ENCODE measurements at places on chromosomes 3 and 15.

GRCh38 chr15:22974745-22975144, 5.4 kb downstream of the CYFIP1 start:
- peak; percentile 34 for DNase-seq

GRCh38 chr3:119457246-119457645, 6.2 kb downstream of the TMEM39A start:
- no peak for DNase-seq

DNA sequence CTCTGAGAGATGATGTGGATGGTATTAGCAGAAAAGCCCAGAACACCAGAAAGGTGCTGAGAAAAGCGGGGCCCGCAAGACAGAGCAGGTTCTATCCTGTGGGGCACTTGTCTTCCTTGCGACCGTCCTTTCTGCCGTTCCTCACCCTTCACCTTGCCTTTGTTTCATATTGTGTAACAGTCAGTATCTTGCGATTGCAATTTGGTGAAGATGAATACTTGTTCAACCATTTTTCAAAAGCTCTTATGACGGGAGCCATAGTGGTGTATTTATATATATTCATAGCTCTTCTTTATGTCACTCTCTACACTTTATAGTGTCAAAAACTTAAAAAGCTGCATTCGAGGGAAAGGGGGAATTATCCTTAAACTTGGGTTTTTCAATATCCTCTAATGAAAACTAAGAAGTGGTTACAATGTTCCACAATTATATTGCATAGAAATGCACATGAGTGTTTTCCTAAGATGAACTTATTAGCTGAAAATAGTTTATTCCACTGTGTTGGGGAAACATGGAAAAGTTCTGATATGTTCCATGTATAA, 797 bp downstream of the MAP3K13 start:
- DNase-seq: no peak

DNA sequence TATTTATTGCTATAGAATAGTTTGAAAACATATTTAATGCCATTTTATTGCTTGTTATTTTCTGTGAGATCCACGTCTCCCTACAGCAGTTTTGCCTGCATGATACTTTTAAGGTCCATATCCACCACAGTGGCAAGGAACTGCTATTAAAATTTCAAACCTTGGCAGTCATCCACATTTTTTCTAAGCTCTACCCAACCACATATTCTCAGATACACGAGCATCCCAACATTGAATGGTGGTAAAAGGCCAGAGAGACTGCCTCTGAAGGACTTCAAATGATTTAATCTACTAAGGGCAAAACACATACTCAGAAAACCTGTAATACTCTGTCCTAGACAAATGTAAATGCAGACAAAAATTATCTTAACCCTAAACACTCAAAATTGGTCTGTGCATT, 173.1 kb downstream of the ERC2 start:
- no peak for DNase-seq

GRCh38 chr3:142040941-142041491, 108.3 kb downstream of the TFDP2 start:
- no peak for DNase-seq

- DNase-seq: no peak
Observed at GRCh38 chr15:49315391-49315823, 107.6 kb upstream of the FGF7 start.

GRCh38 chr15:68413363-68414205, 18.4 kb downstream of the ITGA11 start:
- no peak for DNase-seq

DNA sequence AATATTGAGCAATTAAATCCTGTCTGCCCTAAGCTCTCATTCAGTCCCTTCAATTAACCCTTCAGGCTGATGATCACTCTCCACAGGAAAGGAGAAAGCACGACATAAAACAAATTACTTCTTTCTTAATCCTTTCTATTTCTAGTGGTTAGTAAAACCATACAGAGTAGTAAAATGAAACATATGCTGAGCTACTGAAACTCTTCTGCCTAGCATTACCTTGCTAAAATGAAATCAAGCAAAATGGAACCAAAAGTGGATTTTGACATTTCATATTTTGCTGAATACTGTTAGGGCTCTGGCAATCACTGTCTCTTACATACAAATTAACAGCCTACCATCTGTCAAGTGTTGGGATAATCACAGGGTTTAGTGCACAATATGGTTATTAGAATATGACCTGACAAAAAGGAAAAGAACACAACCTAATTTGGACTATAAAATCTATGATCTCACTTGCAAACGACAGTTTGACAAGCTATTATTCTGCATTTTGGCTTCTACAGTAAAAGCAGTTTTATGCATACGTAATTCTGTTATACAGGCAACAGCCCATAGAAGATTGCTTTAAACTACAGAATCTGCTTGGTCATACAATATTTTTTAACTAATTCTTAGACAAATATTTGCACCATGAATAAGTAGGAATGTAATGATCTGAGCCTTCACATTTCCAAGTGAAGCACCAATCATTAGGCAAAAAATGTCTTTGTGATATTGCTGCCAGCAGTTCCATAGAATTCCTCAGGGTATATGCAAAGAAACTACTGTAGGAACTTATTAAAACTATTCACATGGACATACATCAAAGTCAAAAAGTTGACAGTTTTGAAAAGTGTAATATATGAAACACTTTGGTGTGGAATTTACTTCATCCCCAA, 105.0 kb downstream of the FHIT start:
- DNase-seq: no peak

GRCh38 chr3:60056404-60056803, 1006.6 kb upstream of the CFAP20DC start:
- no peak for DNase-seq

DNA sequence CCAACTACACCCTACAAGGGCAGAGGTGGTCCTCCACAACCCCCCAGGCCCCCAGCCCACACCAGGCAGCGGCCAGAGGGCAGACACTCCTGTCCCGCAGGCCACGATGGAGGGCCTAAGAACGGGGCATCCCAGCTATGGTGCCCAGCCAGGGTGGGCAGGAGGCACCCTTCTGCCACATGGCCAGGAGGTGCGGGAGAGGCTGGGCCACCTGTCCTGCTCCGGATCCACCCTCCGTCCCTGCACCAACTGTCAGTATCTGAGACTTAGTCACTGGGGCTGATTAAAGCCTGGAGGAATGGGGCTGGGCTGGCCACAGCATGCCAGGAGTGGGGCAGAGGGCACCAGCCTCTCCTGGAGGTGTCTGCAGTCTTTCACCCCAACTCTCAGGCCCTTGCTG, 37.9 kb downstream of the TNK2 start:
- no peak for DNase-seq

GRCh38 chr3:127825756-127826155, 3.4 kb upstream of the MGLL start:
- no peak for DNase-seq

DNA sequence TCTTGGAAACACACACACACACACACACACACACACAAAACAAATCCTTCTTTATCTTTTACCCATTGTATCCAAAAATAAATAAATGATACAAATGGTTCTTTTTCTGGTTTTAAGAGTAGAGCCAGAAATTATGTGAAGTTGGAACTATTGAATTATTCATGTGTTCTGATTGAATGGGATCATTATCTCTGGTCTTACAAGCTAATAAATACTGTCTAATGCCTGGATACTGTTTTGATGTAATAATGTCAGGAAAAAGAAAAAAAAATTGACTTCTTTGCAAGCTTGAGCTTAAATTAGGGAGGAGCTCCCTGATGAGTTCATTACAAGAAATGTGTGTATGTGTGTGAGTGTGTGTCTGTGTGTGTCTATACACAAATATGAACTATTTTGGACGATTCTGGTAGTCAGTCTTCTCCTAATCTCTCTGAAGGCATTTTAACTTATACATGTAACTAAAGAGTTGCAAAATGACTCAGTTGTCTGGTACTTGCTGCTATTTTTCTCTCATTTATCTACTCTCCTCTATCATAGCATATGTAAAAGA, 507.2 kb upstream of the AGTR1 start:
- DNase-seq: no peak

- no peak for DNase-seq
Observed at GRCh38 chr3:50008931-50009330, 69.0 kb downstream of the RBM6 start.

All from KG1 (cell line).